ENCODE measurements at places on chromosomes 7 and 10. TPM values are rescaled to one million over a fixed set of nuclear protein-coding genes. Genes with fewer than 3 reads are reported as not detected.

PTN gene
- polyA plus RNA-seq = 52.2 TPM

DNA2 gene
- 4.1 TPM for polyA plus RNA-seq

GIMAP6 gene
- 15.3 TPM for polyA plus RNA-seq

IL6 gene
- 0.41 TPM for polyA plus RNA-seq

OR2A5 gene
- not detected for polyA plus RNA-seq

PPP2R2D gene
- 30.6 TPM for polyA plus RNA-seq

PNLIPRP1 gene
- not detected for polyA plus RNA-seq

PRSS37 gene
- polyA plus RNA-seq = 0.28 TPM

NRCAM gene
- 35.1 TPM for polyA plus RNA-seq

SSC4D gene
- 0.85 TPM for polyA plus RNA-seq

ZNF365 gene
- not detected for polyA plus RNA-seq

HOXA7 gene
- polyA plus RNA-seq = 13.5 TPM

CALHM3 gene
- polyA plus RNA-seq = not detected

TBXAS1 gene
- polyA plus RNA-seq = 6.4 TPM

- no peak for DNase-seq
Observed at GRCh38 chr7:40135317-40135610, 459 bp downstream of the SUGCT start.

- DNase-seq = no peak
Observed at GRCh38 chr10:30176182-30176581, 116.8 kb upstream of the JCAD start.

- DNase-seq = no peak
Observed at GRCh38 chr10:99693933-99694583, 34.7 kb downstream of the ENTPD7 start.

DNA sequence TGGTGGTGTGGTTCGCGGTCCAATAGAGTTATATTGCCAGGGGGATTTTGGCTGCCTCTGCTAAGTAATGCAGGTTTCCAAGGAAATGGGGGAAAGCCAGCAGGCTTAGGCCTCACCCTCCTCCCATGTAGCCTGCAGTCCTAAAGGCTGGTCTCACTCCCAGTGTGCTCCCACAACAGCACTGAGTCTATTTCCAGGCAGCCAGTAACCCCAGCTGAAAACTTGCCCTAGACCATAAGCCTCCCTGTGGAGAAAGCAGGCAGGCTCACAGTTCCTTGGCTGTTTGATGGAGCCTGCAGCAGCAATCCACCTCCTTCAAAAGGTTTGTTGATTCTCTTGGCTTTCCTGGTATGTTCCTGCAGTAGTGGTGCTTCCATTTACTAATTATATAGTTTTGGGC lies 220.0 kb upstream of the ZNF804B start:
- no peak for DNase-seq

DNA sequence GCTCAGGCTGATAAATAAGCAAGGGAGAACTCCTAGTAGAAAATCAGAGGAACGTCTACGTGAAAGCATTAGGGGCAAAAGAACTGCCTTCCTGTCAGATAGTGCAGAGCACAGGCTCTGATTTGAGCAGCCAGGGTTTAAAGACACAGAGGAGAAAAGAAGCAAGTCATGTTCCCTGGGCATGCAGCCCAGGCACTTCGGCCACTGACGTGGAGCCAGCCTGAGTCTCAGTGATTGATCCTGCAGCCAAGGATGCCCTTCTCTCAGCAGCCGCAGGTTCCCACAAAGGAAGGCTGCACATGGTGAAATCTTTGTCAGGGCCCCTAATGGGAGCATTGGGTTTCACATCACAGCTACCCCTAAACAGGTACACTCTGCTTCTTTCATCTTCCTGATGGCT lies 161.7 kb upstream of the HPS1 start:
- peak; percentile 38 for DNase-seq

- DNase-seq = no peak
Observed at GRCh38 chr7:7766671-7767070, 48.3 kb upstream of the RPA3 start.

DNA sequence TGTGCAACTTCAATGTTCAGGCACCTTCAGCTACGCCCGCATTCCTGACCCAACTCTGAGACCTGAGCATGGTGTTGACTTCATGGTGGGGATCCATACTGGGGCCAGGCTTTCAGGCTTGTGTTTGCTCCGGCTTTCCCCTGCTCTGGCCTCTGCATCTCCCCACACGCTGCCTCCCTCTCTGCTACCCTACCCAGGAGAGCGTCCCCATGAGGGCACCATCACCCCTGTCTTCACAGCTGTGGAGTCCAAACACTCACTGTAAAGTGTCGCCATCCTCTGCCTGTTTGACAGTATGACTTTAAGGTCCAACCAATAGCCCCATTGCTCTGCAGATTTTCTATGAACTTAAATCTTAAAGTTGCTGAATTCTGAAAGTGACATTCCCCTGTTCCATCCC lies 199.0 kb upstream of the GRB10 start:
- DNase-seq = no peak

DNA sequence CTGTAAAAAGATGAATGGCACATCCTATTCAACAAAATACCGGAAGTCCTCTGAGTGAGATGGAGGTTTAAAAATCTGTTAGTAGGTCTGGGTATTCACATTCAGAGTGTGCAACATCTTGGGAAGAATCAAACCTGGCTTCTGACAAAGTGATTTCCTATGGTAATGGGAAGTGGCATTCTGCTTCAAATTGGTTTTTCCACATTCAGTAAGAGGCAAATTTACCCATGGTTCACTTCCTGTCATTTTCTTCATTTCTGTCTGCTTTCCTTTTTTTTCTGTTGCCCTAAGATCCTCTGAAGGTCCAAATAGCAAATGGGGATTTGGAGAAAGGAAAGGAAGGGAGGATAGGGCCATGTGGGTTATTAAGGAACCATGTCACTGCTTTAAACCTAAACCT lies 218.3 kb downstream of the DOCK4 start:
- DNase-seq = no peak

DNA sequence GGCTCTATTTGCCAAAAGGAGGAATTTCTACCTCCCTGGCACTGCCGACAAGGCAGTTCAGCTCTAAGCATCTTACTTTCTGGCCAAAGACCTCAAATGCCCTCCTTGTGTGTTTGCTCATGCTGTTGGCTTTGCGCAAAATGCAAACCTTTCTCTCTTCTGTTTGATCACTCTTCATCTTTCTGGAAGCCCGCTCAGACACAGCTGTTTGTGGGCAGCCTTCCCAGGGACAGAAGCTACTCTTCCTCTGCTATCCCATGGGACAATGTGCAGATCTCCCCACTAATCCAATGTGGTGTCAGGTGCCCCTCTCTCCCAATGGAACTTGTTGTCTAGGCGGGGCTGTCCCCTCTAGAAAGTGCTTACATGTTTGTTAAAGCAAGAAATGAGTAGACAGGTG lies 278.7 kb downstream of the CCSER2 start:
- DNase-seq = no peak

GRCh38 chr10:107809889-107810288 lies 645.4 kb upstream of the SORCS1 start:
- no peak for DNase-seq

- DNase-seq = no peak
Observed at GRCh38 chr10:43120929-43121314, 17.3 kb upstream of the CSGALNACT2 start.

DNA sequence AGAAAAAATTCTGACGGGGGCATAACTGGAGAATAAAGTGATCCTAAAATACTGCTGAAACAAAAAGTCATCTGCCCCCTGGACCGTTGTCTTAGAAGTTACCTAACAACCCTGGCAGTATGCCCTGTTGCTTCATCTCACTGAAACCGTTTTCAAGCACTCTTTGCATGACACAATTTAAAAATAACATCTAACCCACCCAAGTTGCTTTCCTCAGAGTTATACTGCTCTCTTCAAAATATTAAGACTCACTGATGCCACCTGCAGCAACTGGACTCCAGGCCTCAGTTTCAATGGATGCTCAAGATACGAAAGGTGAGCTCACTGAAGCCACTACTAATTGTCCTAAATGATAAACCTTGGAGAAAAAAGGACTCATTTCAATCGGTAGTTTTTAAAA lies 57.4 kb downstream of the CDK6 start:
- no peak for DNase-seq

- DNase-seq = no peak
Observed at GRCh38 chr7:41187322-41187721, 515.6 kb downstream of the INHBA start.

DNA sequence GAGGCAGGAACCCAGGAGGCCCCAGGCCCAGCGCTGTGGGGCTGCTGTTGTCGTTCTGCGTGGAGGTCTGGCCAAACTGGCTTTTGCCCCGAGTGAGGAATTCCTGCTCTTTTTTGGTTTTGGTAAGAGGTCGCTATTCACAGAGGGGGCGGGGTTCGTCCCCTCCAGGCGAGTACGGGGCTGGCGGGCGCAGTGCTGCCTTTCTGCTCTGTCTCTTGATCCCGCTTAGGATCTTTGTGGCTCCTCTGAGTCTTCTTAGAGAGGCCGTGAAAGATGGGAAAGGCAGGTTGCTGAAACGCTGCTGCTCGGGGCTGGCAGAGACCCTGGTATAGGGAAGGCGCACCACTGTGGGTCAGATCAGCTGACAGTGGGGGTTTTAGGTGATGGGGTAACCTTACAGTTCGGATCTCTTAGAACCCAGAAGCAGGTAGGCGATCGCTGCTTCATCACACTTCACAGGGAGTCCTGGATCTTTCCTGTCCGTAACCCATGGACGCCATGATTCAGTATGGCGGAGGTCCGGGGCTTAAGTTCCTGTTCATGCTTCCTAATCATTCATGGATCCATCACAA lies 136.7 kb downstream of the KIF20B start:
- peak; percentile 19 for DNase-seq

DNA sequence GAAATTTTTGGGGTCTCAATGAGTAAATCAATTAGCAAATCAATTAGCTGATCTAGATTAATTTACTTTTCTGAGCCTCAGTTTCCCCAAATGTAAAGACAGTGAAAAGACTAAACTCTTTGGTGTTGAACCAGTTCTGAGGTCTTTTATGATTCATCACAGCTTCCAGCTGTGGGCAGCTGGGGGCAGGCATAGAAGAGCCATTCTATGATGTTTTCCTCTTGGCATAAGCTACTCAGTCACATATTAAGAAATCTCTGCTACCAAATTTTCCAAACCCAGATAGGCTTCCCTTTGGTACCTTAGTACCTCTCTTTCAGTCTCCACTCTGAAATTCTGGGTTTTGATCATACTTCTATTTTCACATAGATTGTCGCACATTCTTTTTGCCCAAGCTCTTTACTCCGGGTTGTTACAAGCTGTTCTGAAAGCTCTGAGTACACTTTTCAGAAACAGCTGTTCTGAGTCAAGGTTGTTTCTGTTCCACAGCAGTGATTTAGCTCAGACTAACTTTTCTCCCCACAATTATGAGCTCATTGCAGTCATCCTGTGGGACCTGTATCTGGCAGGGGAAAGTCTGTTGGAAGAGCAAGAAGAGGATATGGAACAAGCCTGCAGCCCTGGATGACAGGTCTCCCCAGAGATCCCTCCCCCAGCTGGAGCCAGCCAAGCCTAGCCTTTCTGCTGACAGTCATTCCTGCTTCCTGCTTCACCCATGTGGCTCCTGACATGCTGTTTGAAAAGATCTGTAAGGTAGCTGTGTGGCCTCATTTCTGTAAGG lies 599.6 kb upstream of the GHITM start:
- peak; percentile 89 for DNase-seq

DNA sequence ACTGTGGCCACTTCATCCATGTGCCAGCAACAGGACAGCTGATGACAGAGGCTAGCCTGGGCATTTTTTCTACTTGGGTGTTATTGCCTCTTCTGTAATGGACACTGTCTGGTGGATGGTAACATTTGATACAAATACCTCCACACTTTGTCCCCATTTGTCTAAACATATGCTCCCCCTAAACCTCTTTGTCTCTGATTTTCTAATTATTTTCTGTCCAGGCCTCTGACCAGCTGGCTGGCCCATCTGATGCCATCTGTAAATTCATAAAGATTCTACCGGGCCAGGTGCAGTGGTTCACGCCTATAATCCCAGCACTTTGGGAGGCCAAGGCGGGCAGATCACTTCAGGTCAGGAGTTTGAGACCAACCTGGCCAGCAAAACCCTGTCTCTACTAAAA lies 84.7 kb upstream of the IFRD1 start:
- no peak for DNase-seq

Measured in hindlimb muscle (tissue), 1 donor.